T-helper 1 cell (primary cell): ENCODE measurements at places on chromosomes 2 and 18.
A peak's percentile ranks its signal among the peaks of the same experiment; 100 is the strongest.

GRCh38 chr2:187168720-187169713 is 279.0 kb downstream of the CALCRL start:
- DNase-seq = no peak

GRCh38 chr2:48545244-48545643 is 15.3 kb downstream of the STON1 start:
- no peak for DNase-seq

DNA sequence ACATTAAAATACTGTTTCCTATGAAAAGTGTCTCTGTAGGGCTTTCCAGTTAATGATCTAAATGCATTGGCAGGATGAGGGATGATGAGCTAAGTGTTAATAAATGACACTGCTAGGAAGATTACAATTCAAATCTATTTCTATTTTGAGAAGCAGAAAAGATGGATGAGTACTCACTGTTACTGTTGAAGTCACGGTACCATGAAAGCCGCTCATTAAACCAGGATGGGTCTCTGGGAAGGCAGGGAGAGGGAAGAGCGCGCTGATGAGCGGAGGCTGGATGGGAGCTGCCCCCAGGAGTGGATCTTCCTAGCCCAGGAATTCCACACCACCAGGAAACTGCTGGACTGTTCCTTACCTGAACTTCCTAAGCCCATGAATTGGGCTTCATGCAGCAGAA is 27.1 kb upstream of the TXNDC2 start:
- no peak for DNase-seq

GRCh38 chr2:39513641-39514094 is 76.6 kb upstream of the MAP4K3 start:
- peak; percentile 61 for DNase-seq

DNA sequence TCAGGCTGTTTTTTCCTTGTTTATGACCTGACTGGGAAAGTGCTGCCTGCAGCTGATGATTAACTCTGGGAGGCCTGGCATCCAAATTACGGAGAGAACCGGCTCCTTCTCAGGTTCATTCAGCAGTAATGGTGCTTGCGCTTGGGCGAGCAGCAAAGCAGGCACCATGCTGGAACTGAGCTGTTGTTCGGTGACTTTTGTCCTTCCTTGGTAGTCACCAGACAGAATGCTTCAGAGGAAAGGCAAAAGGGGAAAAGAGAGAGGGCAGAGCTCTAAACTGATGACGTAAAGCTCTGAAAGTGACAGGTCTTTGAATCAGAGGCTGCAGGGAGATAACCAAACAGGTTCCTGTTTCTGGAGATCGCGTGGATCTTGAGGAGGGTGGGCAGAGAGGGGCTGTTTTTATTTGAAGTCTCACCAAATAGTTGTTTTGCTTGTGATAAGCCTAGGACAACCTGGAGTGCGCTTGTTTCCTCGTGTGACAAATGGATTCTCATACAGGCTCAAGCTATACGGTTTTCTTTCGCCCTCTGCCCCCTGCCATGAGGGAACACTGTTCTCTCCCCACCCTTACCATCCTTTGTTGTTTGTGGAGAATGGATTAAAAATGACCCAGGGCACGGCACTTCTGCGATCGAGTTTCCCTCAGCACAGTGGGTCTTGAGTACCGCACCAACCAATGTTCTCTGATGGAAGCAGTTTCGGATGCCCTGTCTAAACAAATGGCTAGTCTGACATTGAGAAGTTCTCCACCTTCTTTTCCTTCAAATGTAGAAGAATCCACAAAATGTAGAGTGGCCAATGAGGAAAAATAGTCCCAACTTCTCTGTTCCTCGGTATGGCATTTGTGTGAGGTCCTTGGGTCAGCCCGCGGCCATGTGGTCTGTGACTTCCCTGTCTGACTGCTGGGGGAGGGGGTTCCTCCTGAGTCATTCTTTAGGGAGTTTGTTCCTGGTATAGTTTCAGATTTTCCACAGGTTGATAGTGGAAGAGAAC is 1.3 kb downstream of the RASGRP3 start:
- DNase-seq = no peak

GRCh38 chr18:6865251-6865650 is 135.7 kb downstream of the ARHGAP28 start:
- no peak for DNase-seq

- DNase-seq = no peak
These were observed 1.0 kb upstream of the ROCK1 start for GRCh38 chr18:21112543-21113105.

GRCh38 chr2:118010473-118010872 is 3.4 kb downstream of the CCDC93 start:
- no peak for DNase-seq

- no peak for DNase-seq
These were observed 56.2 kb upstream of the HS6ST1 start for GRCh38 chr2:128374711-128375413.

GRCh38 chr2:60505880-60506260 is 47.6 kb downstream of the BCL11A start:
- DNase-seq = no peak

GRCh38 chr2:119536707-119537106 is 7.5 kb upstream of the CFAP221 start:
- no peak for DNase-seq

- DNase-seq = no peak
These were observed 27.9 kb upstream of the GLI2 start for GRCh38 chr2:120707816-120708215.

- peak; percentile 63 for DNase-seq
These were observed 26.6 kb upstream of the NOTO start for GRCh38 chr2:73175663-73176204.

DNA sequence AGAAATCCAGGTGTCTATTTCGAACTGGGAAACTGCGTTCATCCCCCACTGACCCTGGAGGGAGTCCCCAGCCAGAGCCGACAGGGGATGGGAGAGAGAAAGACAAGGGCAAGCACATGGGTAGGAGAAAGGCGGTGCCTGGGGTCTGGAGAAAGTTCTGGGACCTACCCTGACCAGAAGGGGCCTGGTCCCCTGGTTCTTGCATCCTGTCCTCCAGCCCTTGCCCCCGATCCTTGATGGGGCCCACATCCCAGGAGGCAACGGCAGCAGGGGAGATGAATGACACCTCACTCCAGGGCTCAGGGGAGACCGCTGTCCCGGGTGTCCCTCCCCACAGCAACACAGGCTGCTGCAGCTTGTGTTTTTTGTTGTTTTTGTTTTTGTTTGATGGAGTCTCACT is 4.9 kb downstream of the ADCY3 start:
- DNase-seq = no peak

- no peak for DNase-seq
These were observed 18.7 kb upstream of the SLC1A4 start for GRCh38 chr2:64970495-64970894.

DNA sequence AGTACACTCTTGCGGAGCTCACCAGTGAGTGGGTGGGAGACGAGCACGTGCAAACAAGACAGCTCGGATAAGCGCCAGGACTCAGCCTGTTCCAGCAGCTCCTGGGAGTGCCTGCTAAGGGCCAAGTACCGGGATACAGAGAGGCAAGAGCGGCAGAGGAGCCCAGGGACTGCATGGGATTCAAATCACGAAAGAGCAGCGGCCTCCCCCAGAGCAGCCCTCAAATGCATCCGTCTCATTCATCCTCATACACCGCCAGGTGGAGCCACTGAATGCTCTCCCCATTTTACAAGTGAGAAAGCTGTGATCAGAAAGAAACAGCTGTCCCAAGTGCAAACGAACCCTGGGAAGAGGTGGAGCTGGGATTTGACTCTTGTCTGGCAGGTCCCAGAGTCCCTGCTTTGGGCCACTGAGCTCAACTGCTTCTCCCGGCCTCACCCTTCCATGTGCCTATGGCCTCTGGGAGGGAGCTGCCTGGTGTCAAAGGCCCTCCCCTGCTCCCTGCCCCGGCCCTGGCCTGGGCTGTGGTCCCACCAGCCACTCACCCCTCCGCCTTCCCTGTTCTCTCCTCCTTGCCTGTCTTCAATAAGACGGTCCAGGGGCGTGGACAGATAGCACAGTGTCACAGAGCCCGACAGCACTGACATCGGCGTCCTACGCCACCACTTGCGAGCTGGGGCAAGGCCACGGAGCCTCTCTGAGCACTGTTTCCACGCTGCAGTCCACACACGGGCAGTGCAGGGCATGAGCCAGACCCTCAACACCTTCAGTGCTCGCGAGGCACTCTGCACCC is 72.8 kb upstream of the TAF1B start:
- peak; percentile 33 for DNase-seq

GRCh38 chr2:148416248-148416647 is 228.3 kb upstream of the EPC2 start:
- DNase-seq = no peak

DNA sequence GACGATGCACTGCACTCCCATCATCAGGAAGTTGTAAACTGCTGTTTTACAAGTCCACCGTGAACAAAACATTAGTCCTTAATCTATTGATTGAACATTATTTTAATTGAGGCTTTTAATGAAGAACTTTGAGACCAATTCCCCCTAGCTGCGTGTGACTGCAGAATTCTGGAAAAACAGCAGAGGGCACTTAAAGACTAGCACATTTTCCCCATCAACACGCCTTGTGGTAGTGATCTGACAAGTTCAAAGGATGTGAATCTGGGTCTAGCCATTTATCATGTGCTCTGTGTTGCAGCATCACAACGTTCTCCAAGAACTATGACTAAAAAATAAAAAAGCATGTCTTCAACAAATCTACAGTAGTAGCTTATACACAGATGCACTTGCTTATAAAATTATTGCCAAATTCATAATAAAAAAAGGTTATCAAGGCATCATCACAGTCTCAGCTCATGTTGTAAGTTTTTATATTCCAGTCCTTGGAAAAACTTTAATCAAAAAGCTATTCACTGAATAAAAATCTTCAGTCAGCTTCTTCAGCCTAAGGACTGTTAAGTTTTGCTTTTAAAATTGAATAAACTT is 35.8 kb downstream of the SKOR2 start:
- no peak for DNase-seq

DNA sequence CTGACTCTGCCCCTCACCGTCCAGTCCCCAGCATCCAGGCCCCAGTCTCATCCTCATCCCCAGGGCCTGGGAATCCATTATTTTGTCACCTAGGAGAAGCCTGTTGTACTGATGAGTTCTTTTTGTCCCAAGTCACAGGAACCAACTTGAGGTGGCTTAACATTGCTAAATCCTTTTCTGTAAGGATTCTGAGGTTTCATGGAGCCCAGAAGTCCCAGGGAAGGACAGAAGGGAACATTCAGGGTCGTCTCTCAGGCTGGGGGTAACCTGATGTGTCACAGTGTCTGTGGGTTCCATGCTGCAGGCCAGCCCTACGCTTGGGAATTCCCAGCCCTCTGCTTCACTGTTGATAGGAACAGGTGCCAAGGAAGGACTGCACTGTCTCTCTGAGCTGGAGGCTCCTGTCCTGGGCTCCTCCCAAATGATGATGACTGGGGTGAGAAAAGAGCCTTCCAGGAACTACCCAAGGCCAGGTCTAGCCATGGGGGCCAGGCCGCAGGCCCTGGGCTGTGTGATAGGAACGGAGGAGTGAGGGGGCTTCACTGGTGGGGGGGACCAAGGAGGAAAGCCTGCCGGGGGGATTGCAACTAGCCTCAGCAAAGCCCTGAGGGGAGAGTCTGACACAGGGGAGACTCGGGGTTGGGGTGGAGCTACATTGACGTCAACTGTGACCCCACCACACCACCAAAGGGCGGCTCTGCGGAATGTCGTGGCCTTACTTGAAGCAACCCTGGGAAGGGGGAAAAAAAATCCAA is 145.7 kb downstream of the SMAD7 start:
- DNase-seq = no peak
